Effector memory CD8-positive, alpha-beta T cell (primary cell): ENCODE measurements at places on chromosomes 16 and 17.
A peak's percentile ranks its signal among the peaks of the same experiment; 100 is the strongest.

- DNase-seq: no peak
Observed at GRCh38 chr17:67636834-67637520, 80.8 kb upstream of the NOL11 start.

- no peak for DNase-seq
Observed at GRCh38 chr16:21023509-21024202, 123.1 kb downstream of the LYRM1 start.

DNA sequence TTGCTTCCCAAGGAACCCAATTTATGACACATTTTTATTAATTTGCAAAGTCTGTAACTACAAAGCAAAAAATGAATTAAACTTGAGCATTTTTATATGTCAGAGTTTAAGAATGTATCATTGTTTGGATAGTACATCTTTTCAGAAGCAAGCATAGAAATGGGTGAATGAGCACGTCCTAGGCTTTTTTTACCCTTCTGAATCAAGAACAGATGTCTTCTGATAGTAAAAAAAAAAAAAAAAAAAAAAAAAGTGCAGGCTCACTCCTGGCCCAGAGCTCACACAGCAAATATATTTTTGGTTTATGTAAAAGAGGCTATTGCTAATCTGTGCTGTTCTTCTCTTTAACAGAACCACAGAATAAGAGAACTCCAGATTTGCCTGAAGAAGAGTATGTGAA lies 6.3 kb downstream of the TERF2IP start:
- DNase-seq: no peak

DNA sequence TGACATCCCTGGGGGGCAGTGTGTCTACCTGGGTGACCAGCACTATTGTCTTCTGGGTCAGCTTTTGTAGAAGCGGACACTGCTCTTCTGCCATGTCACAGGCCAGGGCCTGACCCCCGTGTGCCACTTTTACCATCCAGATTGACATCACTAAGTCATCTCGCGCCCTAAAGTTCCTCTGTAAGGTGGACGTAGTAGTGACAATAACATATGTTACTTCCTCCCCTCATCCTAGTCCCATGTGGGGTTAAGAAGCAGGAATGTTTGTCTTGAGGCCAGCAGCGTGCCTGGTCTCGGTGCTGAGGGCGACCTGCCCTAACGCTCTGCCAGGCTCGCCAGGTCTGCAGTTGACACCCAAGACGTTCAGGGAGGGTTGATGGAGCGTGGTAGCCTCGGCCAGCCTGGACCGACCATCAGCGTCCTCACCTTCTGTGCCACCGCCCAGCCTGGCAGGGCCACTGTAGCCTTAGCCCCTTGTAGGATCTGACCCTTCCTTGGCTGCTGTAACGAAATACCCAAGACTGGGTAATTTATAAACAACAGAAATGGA lies 20.7 kb downstream of the GAA start:
- no peak for DNase-seq

DNA sequence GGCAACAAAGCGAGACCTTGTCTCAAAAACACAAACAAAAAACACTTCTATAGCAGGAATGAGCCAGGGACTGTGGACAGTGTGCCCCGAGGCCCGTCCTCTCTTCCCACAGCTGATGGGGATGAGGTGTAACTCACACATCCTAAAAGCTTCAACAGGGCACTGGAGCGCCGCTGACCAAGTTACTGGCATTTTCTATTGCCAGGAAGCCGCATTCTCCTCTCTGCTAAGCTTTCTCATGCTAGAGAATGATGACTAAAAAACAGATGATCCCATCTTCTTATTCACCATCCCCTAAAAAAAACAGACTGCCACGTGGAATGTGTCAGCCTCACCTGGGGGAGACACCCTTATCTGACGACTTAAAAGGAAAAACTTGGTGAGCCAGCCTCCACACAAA lies 16.3 kb downstream of the CARHSP1 start:
- DNase-seq: no peak

- no peak for DNase-seq
Observed at GRCh38 chr16:65120831-65121721, 787 bp downstream of the CDH11 start.

- DNase-seq: no peak
Observed at GRCh38 chr17:5621026-5621425, 36.7 kb upstream of the NLRP1 start.

- peak; percentile 73 for DNase-seq
Observed at GRCh38 chr17:28371245-28372202, at the start of gene SARM1. SARM1 (plus strand) TSS chr17:28371694; CDS start chr17:28372033, 339 bp downstream.

GRCh38 chr17:75442168-75443103 lies 14.0 kb upstream of the TMEM94 start:
- no peak for DNase-seq

DNA sequence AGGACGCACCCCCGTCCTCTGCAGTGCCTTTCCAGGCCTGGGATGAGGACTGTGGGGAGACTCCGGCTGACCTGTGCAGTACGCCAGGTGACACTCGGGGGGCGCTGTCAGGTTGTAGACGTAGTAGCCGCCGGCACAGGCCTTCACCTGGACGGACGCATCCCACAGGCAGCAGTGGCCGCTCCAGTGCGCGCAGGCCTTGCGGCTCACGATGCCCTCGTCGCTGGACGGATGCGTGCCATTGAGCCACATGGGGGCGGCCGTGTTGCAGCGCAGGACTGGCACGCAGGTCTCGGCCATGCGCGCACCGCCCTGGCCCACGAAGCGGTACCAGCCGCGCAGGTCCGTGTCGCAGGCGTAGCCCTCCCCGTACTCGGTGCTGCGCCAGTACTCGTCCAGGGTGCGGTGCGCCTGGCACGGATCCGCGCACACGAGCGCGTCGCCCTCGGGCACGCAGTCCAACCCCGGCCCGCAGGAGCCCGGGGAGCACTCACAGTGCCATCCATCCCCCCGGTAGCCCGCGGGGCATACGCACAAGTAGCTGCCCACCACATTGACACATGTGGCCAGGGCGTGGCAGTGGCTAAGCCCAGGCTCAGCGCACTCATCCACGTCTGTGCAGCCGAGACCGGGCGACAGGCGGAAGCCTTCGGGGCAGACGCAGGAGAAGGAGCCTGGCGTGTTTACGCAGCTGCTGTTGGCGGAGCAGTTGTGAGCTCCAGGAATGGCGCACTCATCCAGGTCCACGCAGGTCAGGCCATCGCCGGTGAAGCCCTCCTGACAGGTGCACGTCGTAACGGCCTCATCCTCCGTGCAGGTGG lies 3.9 kb downstream of the UMOD start:
- no peak for DNase-seq
